ENCODE measurements at places on chromosomes 4 and X. TPM values are rescaled to one million over a fixed set of nuclear protein-coding genes. Genes with fewer than 3 reads are reported as not detected.

Gene PDCL2
- not detected for total RNA-seq

Gene PCDH10
- 0.79 TPM for total RNA-seq

Gene DUSP21
- not detected for total RNA-seq

Gene GPR173
- total RNA-seq = 1.9 TPM

Gene PTCHD1
- not detected for total RNA-seq

Gene EXOC1L
- not detected for total RNA-seq

Gene PRSS12
- 40.7 TPM for total RNA-seq

Gene IL21
- not detected for total RNA-seq

Gene PCDH7
- total RNA-seq = 78.5 TPM

Gene LRAT
- 0.17 TPM for total RNA-seq

Gene RAB9B
- total RNA-seq = 1.1 TPM

Gene GAB3
- total RNA-seq = 2.0 TPM

Gene SYN1
- total RNA-seq = 0.09 TPM

Gene TCEAL7
- 74.1 TPM for total RNA-seq

Gene CRMP1
- total RNA-seq = under 0.01 TPM

Gene ALAS2
- total RNA-seq = not detected

Gene SLC49A3
- total RNA-seq = 5.2 TPM

Gene DCAF12L1
- total RNA-seq = not detected

Gene TSPAN7
- 0.17 TPM for total RNA-seq

Gene NAP1L3
- 3.5 TPM for total RNA-seq

Gene RPGR
- 2.5 TPM for total RNA-seq

Gene SYNPO2
- total RNA-seq = 1.3 TPM

Gene TCEAL6
- not detected for total RNA-seq

Gene XK
- total RNA-seq = not detected

Gene SH3D19
- 34.0 TPM for total RNA-seq

Gene TMPRSS11F
- not detected for total RNA-seq

Gene VSIG4
- not detected for total RNA-seq

Gene MAN2B2
- 20.6 TPM for total RNA-seq

Gene RPL39
- total RNA-seq = 2,148 TPM

Gene ARHGEF38
- not detected for total RNA-seq

Gene SPANXN3
- total RNA-seq = not detected

Gene FABP2
- not detected for total RNA-seq

Gene ZCCHC4
- total RNA-seq = 8.4 TPM

Gene XAGE5
- total RNA-seq = not detected

Gene CLNK
- not detected for total RNA-seq

Gene MID1
- total RNA-seq = 26.5 TPM

Gene ADGRA3
- 18.7 TPM for total RNA-seq

Gene CCDC160
- not detected for total RNA-seq

Gene ARAP2
- total RNA-seq = 0.16 TPM

Gene TCEANC
- total RNA-seq = 6.0 TPM

Gene NCAPG
- 4.7 TPM for total RNA-seq

Gene CSAG1
- not detected for total RNA-seq

Gene STBD1
- total RNA-seq = 7.1 TPM

Gene IRS4
- total RNA-seq = not detected

Gene NDNF
- 0.09 TPM for total RNA-seq

Gene HSD17B13
- under 0.01 TPM for total RNA-seq

Gene GDPD2
- not detected for total RNA-seq

Gene DCAF4L1
- not detected for total RNA-seq

Gene KLB
- not detected for total RNA-seq

Gene CCKAR
- total RNA-seq = 6.0 TPM

Gene NPY1R
- not detected for total RNA-seq

Gene CENPVL1
- not detected for total RNA-seq

Gene CXorf49
- total RNA-seq = not detected

Gene XKRX
- not detected for total RNA-seq

Gene PCYT1B
- not detected for total RNA-seq

Gene RAB41
- not detected for total RNA-seq

Gene FSTL5
- total RNA-seq = not detected

Gene HS6ST2
- total RNA-seq = not detected

Gene RIPPLY1
- total RNA-seq = not detected

All from bronchial smooth muscle cell (primary cell).